CMK (cell line): ENCODE measurements at places on chromosomes 12 and 14.

DNA sequence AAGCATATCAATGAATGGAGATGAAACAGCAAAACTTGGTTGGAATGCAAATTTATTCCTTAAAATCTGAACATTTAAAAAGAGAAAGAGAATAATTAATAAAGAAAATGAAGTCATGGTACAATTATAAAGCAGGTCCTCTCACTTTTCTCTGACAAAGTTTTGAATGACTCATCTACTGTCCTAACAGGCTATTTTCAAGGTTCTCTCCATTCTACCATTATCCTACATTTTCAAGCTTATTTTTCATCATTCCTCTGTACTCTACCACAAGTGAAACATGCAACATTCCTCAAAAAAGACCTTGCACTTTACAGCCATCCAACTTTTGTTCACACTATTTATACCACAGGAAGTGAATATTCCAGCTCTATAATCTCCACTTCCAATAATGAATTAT is 36.9 kb upstream of the AP4S1 start:
- DNase-seq = no peak

DNA sequence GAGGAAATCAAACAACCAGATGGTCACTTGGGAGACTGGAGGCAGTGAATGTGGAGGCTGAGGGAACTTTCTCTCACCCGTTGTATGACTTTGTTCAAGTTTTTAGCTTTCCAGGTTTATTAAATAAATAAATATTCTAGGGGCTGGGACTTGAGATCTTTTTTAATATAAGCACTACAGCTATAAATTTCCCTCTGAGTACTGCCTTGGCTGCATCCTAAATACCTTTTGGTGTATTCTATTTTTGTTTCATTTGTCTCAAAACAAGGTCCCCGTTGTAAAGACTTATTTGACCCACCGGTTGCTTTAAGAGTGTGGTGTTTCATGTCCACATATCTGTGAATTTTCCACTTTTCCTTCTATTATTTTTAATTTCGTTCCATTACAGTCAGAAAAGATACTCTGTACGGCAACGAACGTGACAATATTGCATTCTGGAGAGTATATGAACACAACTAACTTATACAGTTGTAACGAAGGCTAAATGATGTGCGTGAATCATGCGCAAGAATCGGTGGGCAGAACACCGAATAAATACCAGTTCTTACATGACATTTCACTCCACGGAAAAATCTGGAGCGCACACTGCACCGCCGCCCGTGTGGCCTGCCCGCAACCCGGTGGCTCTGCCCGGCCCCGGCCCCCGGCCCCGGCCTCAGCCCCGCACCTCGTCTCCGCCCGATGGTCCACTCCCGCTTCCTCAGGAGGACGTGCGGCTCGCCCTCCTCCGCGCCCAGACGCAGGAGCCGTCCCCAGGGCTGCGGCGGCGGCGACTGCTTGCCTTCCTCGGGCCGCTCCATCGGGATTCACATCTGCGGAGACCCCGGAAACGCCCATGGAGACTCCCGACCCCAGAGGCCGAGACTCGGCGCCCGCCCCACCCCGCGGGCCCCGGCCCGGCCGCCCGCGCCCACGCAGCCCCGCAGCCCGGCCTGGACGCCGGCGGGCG is 602 bp downstream of the CHFR start:
- DNase-seq = peak; percentile 33

DNA sequence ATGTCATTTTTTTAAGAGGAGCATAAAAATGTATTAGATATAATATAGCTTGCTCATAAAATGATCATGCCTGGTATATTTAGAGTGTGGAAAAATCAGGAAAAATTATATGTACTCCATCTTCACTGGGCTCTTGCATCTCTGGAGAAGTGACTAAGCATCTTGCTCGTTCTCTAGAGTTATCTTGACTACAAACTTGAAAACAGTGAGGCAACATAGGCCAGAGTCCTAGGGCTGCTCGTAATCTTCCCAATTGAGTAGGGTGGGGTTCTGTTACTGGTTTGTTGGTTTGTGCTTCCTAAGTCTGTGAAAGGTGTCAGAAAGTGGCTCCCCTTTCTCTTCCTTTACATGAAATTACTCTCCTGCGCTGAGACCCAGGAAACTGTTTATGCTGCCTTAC is 46.2 kb downstream of the AACS start:
- DNase-seq = no peak

- no peak for DNase-seq
These were observed 9.3 kb downstream of the ITGA7 start for GRCh38 chr12:55698241-55698955.

DNA sequence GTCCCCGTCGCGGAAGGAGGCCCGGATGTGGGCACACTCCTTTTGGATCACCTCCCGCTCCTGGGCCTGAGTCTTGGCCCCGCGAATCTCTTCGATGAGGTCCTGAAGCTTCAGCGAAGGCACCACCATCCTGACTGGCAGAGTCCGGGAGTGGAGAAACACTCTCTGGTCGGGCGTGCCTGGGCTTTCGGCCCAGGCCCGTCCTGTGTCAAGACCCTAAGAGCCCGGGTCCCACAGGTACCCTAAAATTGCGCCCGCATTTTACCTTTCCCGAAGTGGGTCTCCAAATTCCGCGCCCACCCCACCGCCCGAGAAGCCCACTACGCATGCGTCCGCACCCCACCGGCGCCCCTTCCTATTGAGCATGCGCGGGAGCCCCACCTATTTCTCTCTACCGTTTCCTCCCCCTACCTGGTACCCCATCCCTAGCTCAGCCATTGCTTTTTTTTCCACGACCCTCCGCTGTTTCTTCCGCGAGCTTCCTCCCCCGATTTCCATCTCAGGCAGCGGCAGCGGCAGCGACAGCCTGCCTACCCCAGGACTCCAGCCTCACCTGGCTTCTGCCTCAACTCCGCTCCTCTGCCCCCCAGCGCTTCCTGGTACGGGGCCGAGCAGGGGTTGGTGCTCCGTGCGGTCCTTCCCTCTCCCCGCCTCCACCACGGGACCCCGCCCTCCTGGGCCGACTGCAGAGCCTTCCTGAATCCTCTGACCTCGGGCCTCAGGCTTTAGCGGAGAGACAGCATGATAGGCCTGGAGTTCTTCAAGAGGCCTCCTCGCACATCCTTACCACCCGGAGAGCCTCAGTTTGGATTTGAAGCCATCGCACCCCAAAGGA is at the start of gene AP1G2:
AP1G2 (minus strand) TSS at position 606 of the 835 bp plus-strand sequence; CDS start at position 129, 477 bp downstream.
- no peak for DNase-seq

DNA sequence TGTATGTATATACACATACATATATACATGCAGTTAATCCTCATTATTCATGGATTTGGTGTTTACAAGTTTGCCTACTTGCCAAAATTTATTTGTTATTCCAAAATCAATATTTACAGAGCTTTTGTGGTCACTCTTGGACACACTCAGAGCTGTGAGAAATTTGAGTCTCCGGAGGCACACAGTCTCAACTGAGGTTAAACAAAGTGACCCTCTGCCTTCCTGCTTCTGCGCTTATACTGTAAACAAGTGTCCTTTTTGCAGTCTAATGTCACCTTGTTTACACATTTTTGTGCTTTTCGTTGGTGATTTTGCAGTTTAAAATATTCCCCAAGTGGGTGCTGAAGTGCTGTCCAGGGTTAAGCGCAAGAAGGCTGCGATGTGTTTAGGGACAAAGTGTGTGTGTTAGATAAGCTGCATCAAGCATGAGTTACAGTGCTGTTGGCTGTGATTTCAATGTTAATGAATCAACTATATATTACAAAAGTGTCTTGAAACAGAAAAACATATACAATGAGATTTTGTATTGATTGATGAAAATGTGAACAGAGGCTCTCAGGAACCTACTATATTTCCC is 13.1 kb upstream of the LTA4H start:
- DNase-seq = no peak

- no peak for DNase-seq
These were observed 84.6 kb downstream of the OTOGL start for GRCh38 chr12:80183939-80184338.

- no peak for DNase-seq
These were observed 72.8 kb downstream of the IRF2BPL start for GRCh38 chr14:76955575-76956315.
